ENCODE measurements at places on chromosomes 3 and 15. TPM values are rescaled to one million over a fixed set of nuclear protein-coding genes. Genes with fewer than 3 reads are reported as not detected.

The CCDC191 gene
- total RNA-seq: 1.8 TPM

The PRR20G gene
- total RNA-seq: not detected

The THPO gene
- 0.18 TPM for total RNA-seq

The DNAH12 gene
- under 0.01 TPM for total RNA-seq

The GJD2 gene
- not detected for total RNA-seq

The XCR1 gene
- total RNA-seq: under 0.01 TPM

The ENTPD3 gene
- 0.14 TPM for total RNA-seq

The CLDN16 gene
- total RNA-seq: under 0.01 TPM

The ZPLD1 gene
- total RNA-seq: 0.28 TPM

The CCR3 gene
- not detected for total RNA-seq

The LRRC31 gene
- total RNA-seq: not detected

Measured in smooth muscle cell of bladder (primary cell).